Uterine smooth muscle cell (primary cell): ENCODE measurements at places on chromosomes 13 and 19. TPM values are rescaled to one million over a fixed set of nuclear protein-coding genes. Genes with fewer than 3 reads are reported as not detected.

The PPFIA3 gene
- 1.2 and 1.5 TPM in 2 replicates for total RNA-seq

The ATP8B3 gene
- 1.9 and 2.7 TPM in 2 replicates for total RNA-seq

The ICAM5 gene
- total RNA-seq = 1.8 and 4.6 TPM in 2 replicates

The ZSCAN1 gene
- not detected in 2 replicates for total RNA-seq

The NKPD1 gene
- 0.12 and 0.44 TPM in 2 replicates for total RNA-seq

The DACT3 gene
- 6.2 and 8.0 TPM in 2 replicates for total RNA-seq

The LILRB3 gene
- not detected in 2 replicates for total RNA-seq

The CGB3 gene
- not detected in 2 replicates for total RNA-seq

The CGB8 gene
- not detected in 2 replicates for total RNA-seq

The RGL3 gene
- 0.50 and 1.00 TPM in 2 replicates for total RNA-seq

The PODNL1 gene
- under 0.01 and 1.2 TPM in 2 replicates for total RNA-seq

The ZNF582 gene
- total RNA-seq = 1.00 and 2.5 TPM in 2 replicates

The SULT2A1 gene
- not detected in 2 replicates for total RNA-seq

The TJP3 gene
- under 0.01 and 0.12 TPM in 2 replicates for total RNA-seq

The ZNF90 gene
- total RNA-seq = 3.1 and 3.7 TPM in 2 replicates

The NLRP11 gene
- not detected in 2 replicates for total RNA-seq

The PPP1R13L gene
- total RNA-seq = 3.3 and 7.2 TPM in 2 replicates

The ATP4B gene
- total RNA-seq = not detected in 2 replicates

The IL12RB1 gene
- total RNA-seq = not detected in 2 replicates

The PRRG2 gene
- 0.33 and 0.75 TPM in 2 replicates for total RNA-seq

The OR10H1 gene
- not detected in 2 replicates for total RNA-seq

The HRC gene
- not detected in 2 replicates for total RNA-seq

The PSG6 gene
- total RNA-seq = 0.11 TPM in 1 of 2 replicates, not detected in the other

The LGALS7 gene
- total RNA-seq = not detected in 2 replicates

The TGFBR3L gene
- total RNA-seq = 0.89 and 1.00 TPM in 2 replicates

The RFPL4A gene
- not detected in 2 replicates for total RNA-seq

The ZNF442 gene
- total RNA-seq = 4.6 and 8.6 TPM in 2 replicates

The MYO1F gene
- total RNA-seq = 0.12 and 0.22 TPM in 2 replicates

The FUT1 gene
- 0.33 and 1.1 TPM in 2 replicates for total RNA-seq

The IGSF23 gene
- total RNA-seq = not detected in 2 replicates

The CEACAM3 gene
- not detected in 2 replicates for total RNA-seq

The GNA15 gene
- total RNA-seq = 0.11 and 0.50 TPM in 2 replicates

The RBM26 gene
- total RNA-seq = 22.0 and 28.2 TPM in 2 replicates

The GGN gene
- total RNA-seq = 0.11 and 0.62 TPM in 2 replicates

The APLP1 gene
- 3.5 and 6.7 TPM in 2 replicates for total RNA-seq

The RCBTB1 gene
- 23.2 and 25.2 TPM in 2 replicates for total RNA-seq

The NCCRP1 gene
- not detected in 2 replicates for total RNA-seq

The FCER2 gene
- total RNA-seq = not detected in 2 replicates

The ZNF415 gene
- total RNA-seq = 6.1 and 6.3 TPM in 2 replicates

The FXYD7 gene
- not detected in 2 replicates for total RNA-seq

The SYDE1 gene
- 25.1 and 31.9 TPM in 2 replicates for total RNA-seq

The CYP4F3 gene
- not detected in 2 replicates for total RNA-seq
